ENCODE measurements at places on chromosomes 4 and X. TPM values are rescaled to one million over a fixed set of nuclear protein-coding genes. Genes with fewer than 3 reads are reported as not detected.

SNX12 gene
- total RNA-seq = 57.9 TPM

APLN gene
- 3.1 TPM for total RNA-seq

GLRA2 gene
- 86.1 TPM for total RNA-seq

DGKK gene
- total RNA-seq = 0.63 TPM

DMP1 gene
- total RNA-seq = not detected

GAGE12J gene
- not detected for total RNA-seq

HSFX3 gene
- not detected for total RNA-seq

ZNF827 gene
- 32.6 TPM for total RNA-seq

GRIA3 gene
- total RNA-seq = 101 TPM

PNMA6A gene
- total RNA-seq = 14.4 TPM

GAR1 gene
- total RNA-seq = 6.3 TPM

TRIM60 gene
- not detected for total RNA-seq

ZNF630 gene
- total RNA-seq = 8.8 TPM

TKTL2 gene
- total RNA-seq = 1.9 TPM

ZMYM3 gene
- 35.4 TPM for total RNA-seq

PITX2 gene
- not detected for total RNA-seq

CXCL3 gene
- total RNA-seq = not detected

TRIM75 gene
- total RNA-seq = not detected

C4orf51 gene
- not detected for total RNA-seq

SUV39H1 gene
- total RNA-seq = 2.8 TPM

SLC6A14 gene
- not detected for total RNA-seq

UCP1 gene
- not detected for total RNA-seq

USP51 gene
- 4.7 TPM for total RNA-seq

PAGE5 gene
- total RNA-seq = not detected

RBM10 gene
- 43.2 TPM for total RNA-seq

PDE6B gene
- 3.4 TPM for total RNA-seq

XKRX gene
- not detected for total RNA-seq

MAGEA9B gene
- not detected for total RNA-seq

BCOR gene
- total RNA-seq = 48.5 TPM

XG gene
- total RNA-seq = not detected

DCAF4L1 gene
- 0.31 TPM for total RNA-seq

MAGEA2B gene
- not detected for total RNA-seq

MAGEB1 gene
- not detected for total RNA-seq

ACE2 gene
- not detected for total RNA-seq
